Heart left ventricle (tissue), 16 donors: ENCODE measurements at places on chromosomes 6 and 20. TPM values are rescaled to one million over a fixed set of nuclear protein-coding genes. Genes with fewer than 3 reads are reported as not detected.
A peak's percentile ranks its signal among the peaks of the same experiment; 100 is the strongest.

DNA sequence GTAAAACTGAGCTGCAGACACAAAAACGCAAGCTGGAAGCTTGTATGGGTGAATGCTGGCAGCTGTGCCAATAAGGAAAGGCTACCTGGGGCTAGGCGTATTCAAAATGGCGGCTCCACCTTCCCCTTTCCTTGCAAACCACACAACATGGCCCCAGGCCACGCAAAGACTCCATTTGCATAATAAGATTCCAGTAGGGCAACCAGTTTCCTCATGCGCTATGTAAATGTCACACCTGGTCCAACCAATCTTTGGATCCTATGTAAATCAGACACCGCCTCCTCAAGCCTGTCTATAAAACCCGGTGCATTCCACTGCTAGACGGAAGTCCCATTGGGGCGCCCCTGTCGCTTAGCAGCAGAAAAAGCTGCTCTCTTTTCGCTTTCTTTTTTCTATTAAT lies 505.9 kb upstream of the BTBD3 start:
- H3K4me1 ChIP-seq, result no peaks in the 10 kb centered on the region
- no peak overlapping the region for H3K4me3 ChIP-seq
- no peak for DNase-seq
- no peaks in the 10 kb centered on the region for H3K27me3 ChIP-seq

TMEM170B gene
- total RNA-seq, result 3.7 TPM

GRCh38 chr6:137602313-137603197 lies 108.4 kb upstream of the OLIG3 start:
- no peak for DNase-seq
- no peaks in the 10 kb centered on the region for H3K4me1 ChIP-seq
- H3K27ac ChIP-seq, result no peak overlapping the region
- H3K4me3 ChIP-seq, result no peak overlapping the region

POLH gene
- total RNA-seq, result 5.5 TPM

GRCh38 chr6:150346346-150346745 lies 22.5 kb upstream of the IYD start:
- no peaks in the 10 kb centered on the region for H3K36me3 ChIP-seq
- no peak overlapping the region for H3K27ac ChIP-seq
- H3K4me1 ChIP-seq, result no peaks in the 10 kb centered on the region

GRCh38 chr6:36642913-36643817 lies 35.3 kb upstream of the CDKN1A start:
- no peaks in the 10 kb centered on the region for H3K27me3 ChIP-seq
- H3K36me3 ChIP-seq, result no peaks in the 10 kb centered on the region
- H3K4me3 ChIP-seq, result no peak overlapping the region
- peak; percentile 72 for DNase-seq

EBF4 gene
- 3.7 TPM for total RNA-seq

DNA sequence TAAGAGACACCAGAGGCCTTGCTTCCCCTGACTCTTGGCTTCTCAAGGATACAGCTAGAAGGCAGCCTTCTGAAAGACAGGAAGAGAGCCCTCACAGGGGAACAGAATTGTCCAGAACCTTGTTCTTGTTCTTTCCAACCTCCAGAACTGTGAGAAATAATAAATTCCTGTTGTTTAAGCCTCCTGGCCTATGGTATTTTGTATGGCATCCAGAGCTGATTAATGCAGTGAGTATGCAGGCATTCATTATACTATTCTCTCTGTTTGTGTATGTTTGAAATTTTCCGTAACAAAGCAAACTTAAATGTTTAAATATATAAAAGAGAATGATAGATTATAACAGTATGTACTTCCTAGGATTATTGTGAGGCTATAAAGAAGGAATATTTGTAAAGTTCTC lies 903.4 kb upstream of the FLRT3 start:
- no peaks in the 10 kb centered on the region for H3K27me3 ChIP-seq
- H3K4me1 ChIP-seq, result no peaks in the 10 kb centered on the region
- no peak overlapping the region for H3K27ac ChIP-seq

- no peak overlapping the region for H3K4me3 ChIP-seq
- no peak for DNase-seq
- no peaks in the 10 kb centered on the region for H3K27me3 ChIP-seq
- H3K27ac ChIP-seq, result no peak overlapping the region
- peaks cover 4% of the 10 kb centered on the region for H3K36me3 ChIP-seq
Measured at GRCh38 chr6:20117474-20117873, 94.8 kb downstream of the MBOAT1 start.

DNA sequence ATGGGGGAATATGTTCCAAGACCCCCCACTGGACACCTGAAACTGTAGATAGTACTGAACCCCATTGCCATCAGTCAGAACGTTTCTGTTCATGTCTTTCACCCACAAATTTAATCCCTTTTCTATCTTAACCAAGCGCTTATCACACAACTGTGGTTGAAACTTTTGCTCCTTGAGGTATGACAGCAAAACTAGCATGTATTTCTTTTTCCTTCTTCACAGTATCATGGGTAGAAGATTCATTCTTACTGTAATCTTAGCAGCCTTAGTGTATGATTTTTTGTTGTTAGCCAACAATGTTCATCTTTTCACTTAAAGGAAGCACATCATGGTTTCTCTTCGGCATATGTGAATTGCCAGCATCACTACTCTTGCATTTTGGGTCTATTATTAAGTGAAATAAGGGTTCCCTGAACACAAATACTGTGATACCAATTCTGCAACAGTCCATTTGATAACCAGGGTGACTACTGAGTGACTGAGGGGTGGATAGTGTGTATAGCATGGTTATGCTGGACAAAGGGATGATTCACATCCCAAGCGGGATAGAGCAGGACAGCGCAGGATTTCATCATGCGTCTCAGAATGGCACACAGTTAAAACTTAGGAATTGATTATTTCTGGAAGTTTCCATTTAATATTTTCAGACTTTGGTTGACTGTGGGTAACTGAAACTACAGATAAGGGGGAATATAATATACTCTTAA lies 41.8 kb downstream of the KCNS1 start:
- H3K4me1 ChIP-seq, result no peaks in the 10 kb centered on the region
- no peaks in the 10 kb centered on the region for H3K27me3 ChIP-seq
- DNase-seq, result no peak

DNA sequence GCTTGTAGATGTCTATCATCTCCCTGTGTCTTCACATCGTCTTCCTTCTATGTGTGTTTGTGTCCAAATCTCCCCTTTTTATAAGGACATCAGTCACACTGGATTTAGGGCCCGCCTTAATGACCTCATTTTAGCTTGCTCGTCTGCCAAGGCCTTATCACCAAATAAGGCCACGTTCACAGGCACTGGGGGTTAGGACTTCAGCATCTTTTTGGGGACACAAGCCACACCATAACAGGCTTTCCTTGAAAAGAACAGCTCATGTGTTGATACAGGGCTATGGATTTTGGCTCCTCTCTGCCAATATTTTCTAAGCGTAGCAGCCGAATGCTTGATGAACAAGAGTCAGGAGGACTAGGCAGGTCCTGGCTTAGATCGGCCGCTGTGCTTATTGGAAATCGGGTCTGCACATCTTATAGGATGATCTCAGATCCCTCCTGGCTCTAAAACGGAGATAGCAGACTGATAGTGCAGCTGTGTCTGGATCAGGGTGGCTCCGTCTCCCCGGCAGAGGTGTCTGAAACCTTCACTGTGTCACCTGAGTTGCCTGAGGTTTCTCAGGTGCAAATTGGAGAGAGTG lies 16.2 kb upstream of the TMEM181 start:
- H3K4me3 ChIP-seq, result no peak overlapping the region
- DNase-seq, result no peak
- H3K36me3 ChIP-seq, result no peaks in the 10 kb centered on the region
- no peaks in the 10 kb centered on the region for H3K4me1 ChIP-seq
- no peaks in the 10 kb centered on the region for H3K27me3 ChIP-seq
- no peak overlapping the region for H3K27ac ChIP-seq

DNA sequence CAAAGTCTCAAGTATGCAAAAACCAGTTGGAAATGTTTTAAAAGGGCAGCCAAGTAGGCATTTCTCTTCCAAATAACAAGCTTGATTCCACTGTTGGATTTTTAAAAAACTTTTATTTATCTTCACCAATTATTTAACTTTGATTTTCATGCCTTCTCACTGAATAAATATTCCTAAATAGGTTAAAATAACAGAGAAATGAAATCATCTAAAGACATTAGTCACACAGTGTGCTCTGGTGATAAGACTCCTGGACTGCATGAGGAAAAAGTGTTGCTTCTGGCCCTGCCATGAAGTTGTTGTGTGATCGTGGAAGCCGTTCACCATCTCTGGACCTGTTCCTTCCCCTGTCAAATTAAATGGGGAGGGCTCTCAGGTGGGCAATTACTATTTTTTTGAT lies 33.8 kb upstream of the IGF2R start:
- no peaks in the 10 kb centered on the region for H3K36me3 ChIP-seq
- no peak overlapping the region for H3K4me3 ChIP-seq
- H3K27me3 ChIP-seq, result no peaks in the 10 kb centered on the region
- H3K27ac ChIP-seq, result no peak overlapping the region

- no peaks in the 10 kb centered on the region for H3K4me1 ChIP-seq
- no peaks in the 10 kb centered on the region for H3K36me3 ChIP-seq
- DNase-seq, result no peak
- no peaks in the 10 kb centered on the region for H3K27me3 ChIP-seq
- H3K4me3 ChIP-seq, result no peak overlapping the region
Measured at GRCh38 chr6:14012313-14013030, 87.7 kb downstream of the RNF182 start.

POLR3F gene
- 7.6 TPM for total RNA-seq

DNA sequence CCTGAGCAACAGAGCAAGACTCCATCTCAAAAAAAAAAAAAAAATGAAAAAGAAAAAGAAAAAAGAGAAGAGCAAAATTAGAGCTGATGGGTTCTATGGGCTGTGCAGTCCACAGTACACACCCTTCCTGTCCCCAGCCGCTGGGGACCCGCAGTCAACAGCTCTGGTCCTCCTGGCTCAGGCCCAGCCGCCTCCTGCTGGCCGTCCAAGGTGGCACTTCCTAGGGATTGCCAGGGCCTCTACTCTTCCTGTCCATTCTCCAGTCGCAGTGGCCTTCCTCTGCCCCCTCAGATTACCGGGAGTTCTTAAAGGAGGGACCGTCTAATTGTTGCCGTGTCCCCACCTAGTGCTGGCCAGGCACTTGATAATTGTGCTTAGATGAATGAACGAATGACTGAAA lies 41.7 kb downstream of the TMEM242 start:
- H3K4me1 ChIP-seq, result no peaks in the 10 kb centered on the region
- DNase-seq, result peak; percentile 49
- H3K36me3 ChIP-seq, result no peaks in the 10 kb centered on the region
- no peaks in the 10 kb centered on the region for H3K27me3 ChIP-seq
- no peak overlapping the region for H3K27ac ChIP-seq

DNA sequence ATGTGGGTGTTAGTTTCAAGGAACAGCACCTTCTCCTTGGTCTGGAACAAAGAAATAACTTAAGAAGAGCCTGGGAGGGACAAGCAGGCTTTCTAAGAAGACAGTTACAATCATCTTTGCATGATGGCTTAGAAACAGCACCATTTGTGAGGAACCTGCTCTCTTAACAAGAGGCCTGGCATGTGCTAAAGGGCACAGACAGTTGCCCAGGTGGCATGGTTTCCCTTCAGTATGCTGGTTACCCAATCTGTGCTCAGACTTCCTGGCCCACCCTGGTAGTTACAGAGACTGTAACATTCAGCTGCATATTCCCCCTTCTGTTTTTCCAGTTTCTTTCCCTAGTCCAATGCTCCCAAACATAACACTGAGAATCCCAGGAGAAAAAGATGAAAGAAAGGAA lies 84.0 kb downstream of the CHD6 start:
- DNase-seq, result no peak
- no peak overlapping the region for H3K4me3 ChIP-seq
- H3K27me3 ChIP-seq, result no peaks in the 10 kb centered on the region
- no peak overlapping the region for H3K27ac ChIP-seq
- peaks cover 31% of the 10 kb centered on the region for H3K36me3 ChIP-seq

DNA sequence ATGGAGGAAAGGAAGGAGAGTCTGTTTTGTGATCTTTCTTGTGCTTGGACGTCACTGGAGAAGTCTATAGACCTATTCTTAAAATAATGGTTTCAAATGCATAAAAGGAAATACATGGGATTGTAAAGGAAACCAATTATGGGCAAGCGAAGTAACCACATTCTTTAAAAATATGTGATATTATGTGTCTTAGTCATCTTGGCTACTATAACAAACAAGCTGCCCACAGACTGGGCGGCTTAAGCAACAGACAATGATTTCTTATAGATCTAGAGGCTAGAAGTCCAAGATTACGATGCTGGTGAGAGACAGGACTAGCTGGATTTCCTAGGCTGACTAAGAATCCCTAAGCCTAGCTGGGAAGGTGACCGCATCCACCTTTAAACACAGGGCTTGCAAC lies 49.4 kb upstream of the CD83 start:
- H3K36me3 ChIP-seq, result no peaks in the 10 kb centered on the region
- no peak for DNase-seq
- H3K4me1 ChIP-seq, result peaks cover 3% of the 10 kb centered on the region
- H3K4me3 ChIP-seq, result no peak overlapping the region
- no peak overlapping the region for H3K27ac ChIP-seq

- no peak overlapping the region for H3K27ac ChIP-seq
- no peaks in the 10 kb centered on the region for H3K36me3 ChIP-seq
- H3K27me3 ChIP-seq, result no peaks in the 10 kb centered on the region
- H3K4me1 ChIP-seq, result no peaks in the 10 kb centered on the region
- no peak overlapping the region for H3K4me3 ChIP-seq
- no peak for DNase-seq
Measured at GRCh38 chr6:751765-752164, 58.8 kb upstream of the EXOC2 start.

TTLL9 gene
- not detected for total RNA-seq

DNA sequence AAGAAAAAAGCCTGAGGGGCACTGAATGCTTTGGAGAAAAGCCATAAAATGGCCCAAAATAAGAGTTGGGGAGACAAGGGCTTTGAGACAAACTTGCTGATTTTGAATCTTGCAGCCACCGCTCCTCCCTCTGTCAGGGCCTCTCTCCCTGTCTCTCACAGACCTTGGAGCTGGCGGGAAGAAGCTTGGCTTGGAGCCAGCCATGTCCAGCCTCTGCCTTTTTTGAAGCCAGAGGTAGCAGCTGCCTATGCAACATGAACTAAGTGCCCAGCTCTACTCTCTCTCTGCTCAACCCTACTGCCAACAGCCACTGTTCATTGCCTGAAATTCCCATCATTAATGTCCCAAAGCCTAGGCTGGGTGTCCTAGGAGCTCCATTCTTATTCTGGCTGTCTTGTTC lies 63.7 kb upstream of the CTNNBL1 start:
- DNase-seq, result no peak
- no peaks in the 10 kb centered on the region for H3K36me3 ChIP-seq
- H3K4me1 ChIP-seq, result no peaks in the 10 kb centered on the region
